ENCODE measurements at places on chromosomes 5 and 9.

DNA sequence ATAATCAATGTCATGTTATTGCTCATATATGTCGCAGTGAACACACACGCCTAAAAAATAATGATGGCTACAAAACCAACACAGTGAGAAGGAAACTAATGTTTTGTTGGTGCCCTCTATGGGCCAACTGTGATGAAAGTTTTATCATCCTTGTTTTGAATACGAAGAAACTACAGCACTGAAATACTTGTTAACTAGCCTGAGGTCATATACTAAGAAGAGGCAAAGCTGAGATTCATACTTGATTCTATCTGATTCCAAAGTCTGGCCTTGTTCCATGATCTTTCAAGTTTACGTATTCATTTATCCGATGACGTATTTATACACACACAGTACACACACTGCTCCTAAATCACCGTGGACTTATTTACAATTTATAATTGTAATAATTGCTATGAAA is 16.1 kb upstream of the DRD1 start:
- no peak for DNase-seq

DNA sequence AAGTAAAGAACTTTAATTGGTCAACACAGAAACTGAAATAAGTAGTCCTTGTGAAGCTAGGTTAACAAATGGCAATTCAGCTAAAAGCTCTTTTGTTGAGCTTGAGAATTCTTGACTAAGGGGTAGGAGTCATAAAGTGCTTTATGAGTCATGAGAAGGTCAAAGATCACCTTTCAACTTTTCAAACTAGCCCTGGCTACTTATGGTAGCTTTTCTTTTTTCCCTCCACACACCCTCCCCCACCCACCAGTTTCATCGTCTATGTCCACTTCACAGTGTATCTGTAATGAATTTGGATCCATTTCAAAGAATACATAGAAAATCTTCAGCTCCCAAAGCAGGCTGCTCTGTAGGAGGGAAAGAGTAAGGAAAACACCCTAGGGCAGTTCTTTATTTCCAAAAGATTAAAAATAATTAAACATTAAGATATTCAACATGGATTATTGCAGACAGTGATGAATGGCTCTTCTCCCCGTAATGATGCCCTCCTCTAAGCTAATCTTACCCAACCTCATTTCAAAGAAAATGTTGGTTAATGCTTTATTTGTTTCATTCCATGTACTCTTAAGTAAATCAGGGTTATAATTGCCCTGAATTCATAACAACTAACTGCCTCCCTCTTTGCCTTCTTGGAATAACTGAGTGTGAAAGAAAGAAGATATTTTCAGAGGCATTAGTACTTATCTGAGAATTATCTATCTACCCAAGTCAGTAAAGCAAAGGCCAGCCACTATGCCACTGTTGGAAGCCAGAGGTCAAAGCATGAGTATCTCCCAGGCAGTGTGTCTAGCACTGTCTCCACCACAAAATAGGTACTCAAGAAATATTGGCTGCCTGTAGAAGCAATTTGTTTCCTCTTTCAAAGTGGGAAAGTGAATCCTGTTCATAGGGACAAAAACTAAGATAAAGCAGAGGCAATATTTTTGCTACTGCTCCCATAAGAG is 290.6 kb downstream of the PIK3R1 start:
- DNase-seq, result no peak

DNA sequence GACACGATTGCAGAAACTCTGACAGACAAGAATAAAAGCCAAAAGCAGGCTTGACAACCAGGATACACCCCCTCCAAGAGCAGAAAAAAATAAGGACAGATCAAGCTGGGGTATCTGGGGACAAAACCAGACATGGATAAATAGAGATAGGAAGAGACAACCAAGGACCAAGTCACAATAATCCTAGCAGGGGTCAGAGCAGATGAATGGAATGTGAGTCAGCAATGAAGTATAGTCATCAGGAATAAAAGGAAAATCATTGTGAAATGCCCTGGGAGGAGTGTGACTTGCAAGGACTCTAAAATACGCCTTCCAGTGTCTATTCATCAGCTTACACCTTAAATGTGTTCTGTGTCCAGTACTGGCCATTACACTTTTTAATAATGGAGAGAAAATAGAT is 206.8 kb downstream of the CAAP1 start:
- no peak for DNase-seq

DNA sequence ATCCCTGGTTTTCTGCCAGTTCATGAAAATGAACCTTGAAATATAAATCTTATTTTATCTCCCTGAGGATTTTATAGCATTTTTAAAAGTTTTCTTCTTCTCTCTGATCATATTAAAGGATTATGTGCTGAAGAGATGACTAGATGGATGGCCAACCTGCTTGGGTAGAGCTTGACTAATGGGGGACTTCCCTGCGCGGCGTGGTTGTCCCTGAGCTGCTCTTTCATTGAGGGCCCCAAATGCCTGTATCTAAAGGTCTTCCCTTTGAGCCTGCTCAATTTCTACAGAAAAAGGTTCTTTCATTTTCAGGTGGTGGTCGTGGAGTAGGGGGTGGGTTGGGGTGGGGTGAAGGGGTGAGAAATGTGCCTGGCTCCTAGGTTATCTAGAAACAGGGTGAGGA is 20.5 kb upstream of the CDKN2AIPNL start:
- no peak for DNase-seq

DNA sequence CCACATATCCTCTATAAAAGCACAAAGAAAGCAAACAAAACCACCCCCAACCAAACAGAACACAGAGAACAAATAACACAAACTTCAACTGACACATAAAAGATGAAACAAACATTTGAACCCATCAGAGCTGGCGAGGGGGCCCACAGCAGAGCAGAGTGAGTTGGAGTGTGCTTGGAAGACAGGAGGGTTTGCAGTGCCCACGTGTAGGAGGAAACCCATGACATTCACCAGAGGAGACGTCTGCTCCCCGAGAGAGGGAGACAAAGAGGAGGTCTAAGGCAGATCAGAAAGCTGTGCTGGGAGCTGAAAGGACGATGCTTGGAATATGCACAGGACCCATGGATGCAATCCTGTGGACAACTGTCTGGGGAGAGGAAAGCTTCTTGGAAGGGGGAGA is 27.0 kb downstream of the MRPL36 start:
- no peak for DNase-seq

GRCh38 chr5:126514131-126514557 is 80.9 kb downstream of the ALDH7A1 start:
- DNase-seq, result no peak

DNA sequence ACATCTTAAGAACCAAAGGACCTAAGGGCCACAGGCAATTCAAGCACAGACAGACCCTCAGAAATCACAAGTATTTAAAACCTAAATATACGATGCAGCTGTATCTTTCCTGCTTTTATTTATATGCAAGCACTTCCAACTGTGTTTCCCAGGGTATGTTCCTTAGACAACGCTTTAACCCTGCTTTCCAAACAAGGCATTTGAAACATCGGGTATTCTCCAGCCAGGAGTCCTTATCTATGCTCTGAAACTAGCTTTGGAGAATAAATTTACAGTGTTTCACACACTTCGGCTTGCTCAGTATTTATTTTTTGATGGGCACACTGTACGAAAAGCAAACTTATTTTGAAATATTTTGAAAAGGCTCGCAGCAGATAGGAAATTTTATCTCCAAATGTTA is 13.5 kb downstream of the NR6A1 start:
- no peak for DNase-seq

DNA sequence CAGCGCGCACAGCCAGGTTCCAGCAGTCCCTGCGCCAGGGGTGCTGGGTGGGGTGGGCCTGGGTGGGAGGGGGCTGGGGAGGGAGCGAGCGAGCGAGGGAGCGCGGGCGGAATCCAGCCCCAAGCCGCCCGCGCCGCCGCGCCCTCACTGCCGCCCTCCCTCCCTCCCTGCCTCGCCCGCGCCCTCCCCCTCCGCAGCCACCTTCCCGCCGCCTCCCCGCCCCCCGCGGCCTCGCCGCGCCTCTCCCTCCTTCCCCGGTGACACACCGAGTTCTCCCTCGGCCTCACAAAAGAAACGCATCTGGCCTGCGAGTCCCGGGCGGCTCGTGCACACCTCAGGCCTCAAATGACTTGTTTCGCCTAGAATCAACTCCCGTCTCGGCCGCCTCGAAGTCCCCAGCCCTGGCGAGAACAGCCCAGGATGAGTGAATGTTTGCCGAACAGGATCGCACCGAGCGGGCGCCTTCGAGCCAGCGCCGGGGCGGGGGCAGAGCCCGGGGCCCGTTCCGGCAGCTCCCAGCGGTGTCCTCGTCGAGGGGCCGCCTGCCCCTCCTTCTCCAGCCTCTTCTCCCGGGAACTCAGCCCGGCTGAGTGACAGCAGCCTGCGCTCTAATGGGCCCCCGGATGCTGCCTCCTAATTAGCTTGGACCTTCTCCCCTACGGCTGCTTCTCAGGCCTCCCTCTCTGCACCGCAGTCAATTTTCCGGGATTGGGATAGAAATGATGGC is 371 bp upstream of the PITX1 start:
- DNase-seq, result peak; percentile 39

DNA sequence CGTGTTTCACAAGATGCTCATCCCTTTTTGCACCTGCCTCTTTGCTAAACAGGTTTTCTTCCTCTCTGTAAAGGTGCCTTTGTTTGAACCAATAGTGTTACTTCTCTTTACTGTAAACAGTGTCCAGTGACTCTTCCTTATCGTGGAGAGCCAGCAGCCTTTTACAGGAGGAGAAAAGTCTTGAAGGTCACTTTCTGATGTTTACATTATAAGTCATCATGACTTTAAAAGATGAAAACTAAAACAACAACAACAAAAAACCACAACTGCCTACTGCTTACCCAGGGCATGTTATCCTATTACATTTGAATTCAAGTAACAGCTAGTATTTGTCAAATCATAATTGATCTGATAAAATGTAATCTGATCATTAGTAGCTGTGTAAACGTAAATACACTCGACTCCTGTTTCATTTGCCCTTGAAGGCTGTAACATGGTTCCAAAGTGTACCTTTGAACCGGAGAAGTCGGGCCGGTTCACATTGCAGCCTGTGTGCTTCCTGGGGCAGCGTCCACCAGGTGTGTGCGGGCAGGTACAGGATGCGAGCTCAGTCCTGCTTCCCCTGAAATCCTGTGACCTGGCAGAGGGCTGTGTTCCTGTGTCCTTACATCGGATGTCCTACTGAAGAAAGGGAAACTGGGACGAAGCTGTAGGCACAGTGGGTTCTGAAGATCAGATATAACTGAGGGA is 118.1 kb downstream of the C9orf152 start:
- no peak for DNase-seq

DNA sequence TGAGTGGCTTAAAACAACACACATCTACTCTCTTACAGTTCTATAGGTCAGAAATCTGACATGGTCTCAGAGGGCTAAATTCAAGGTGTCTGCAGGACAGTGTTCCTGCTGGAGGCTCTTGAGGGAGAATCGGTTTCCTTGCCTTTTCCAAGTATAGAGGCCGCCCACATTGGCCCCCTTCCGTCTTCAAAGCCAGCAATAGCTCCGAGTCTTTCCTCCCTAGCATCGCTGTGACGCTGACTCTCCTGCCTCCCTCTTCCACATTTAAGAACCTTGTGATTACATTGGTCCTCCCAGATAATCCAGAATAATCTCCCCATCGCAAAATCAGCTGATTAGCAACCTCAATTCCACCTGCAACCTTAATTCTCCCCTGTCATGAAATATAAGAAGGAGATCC is 81.3 kb upstream of the IER5L start:
- no peak for DNase-seq

DNA sequence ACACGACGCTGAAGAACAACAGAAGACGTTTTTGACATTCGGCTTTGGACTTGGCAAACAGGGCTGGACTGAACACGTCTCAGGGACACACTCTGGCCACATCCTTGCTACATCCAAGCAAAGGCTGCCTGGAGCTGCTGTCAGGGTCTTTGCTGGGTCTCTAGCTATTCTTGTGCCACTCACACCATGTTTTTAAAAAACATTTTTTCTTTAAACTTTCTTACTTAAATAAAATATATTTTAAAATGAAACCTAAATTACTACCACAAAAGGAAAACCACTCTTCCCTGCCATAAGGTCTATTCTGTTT is 128.3 kb upstream of the PHYKPL start:
- no peak for DNase-seq
